ENCODE measurements at places on chromosomes 2 and 18.

DNA sequence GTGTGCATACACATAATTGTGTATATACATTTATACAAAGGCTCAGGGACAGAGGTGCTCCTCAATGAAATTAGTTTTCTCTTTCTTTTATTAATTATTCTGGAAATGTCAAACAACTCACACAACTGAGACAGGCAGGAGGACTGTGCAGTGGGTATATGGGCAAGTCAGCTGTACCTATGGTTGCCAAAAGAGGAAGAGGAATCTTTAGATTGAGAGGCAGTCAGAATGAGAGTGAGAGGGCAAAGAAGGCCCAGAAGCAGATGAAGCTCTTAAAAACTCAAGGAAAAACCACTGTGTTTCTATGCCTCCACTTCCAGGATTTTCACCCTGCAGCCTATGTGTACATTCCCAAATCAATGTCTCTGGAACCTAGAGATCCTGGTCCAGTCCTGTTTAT, 79.1 kb downstream of the CACNB4 start:
- no peak for DNase-seq

- no peak for DNase-seq
Measured at GRCh38 chr2:780581-780980, 103.4 kb upstream of the TMEM18 start.

- no peak for DNase-seq
Measured at GRCh38 chr2:232026910-232027309, 65.4 kb downstream of the DIS3L2 start.

- no peak for DNase-seq
Measured at GRCh38 chr18:10169814-10170213, 256.0 kb downstream of the VAPA start.

DNA sequence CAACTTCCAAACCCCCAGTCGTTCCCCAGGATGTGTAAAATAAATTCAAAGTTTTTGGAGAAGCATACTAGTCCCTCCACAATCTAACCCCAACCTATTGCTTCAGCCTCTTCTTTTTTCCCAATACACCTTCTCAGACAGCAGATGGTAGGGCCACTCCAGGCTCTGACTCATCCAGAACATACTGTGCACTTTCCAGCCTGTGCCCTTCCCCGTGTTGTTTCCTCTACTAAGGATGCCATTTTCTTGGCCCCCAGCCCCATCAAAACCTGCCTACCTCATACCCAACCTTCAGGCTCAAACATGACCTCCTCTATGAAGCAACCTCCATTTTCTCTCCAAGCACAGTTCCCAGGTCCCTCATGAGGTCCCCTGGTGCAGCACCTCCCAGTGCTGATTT, 669.3 kb downstream of the BCL11A start:
- DNase-seq: no peak

DNA sequence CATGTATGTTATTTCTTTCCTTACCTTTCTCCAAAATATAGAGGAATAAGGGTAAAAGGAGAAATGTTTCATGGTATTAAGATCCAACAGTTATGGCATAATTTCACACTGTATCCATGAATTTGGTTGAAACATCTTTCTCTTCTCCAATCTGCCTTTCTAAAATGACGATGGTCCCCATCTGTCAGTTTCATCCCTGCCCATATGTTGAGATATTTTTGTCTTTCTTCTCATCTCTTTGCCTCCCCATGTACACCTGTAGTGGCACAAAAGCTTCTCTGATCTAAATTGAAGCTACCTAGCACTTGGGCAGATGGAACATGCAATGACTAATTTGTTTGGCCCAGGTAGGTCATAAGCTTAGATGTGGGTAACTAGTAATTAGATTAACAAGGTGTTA, 90.7 kb upstream of the LRRTM1 start:
- no peak for DNase-seq

DNA sequence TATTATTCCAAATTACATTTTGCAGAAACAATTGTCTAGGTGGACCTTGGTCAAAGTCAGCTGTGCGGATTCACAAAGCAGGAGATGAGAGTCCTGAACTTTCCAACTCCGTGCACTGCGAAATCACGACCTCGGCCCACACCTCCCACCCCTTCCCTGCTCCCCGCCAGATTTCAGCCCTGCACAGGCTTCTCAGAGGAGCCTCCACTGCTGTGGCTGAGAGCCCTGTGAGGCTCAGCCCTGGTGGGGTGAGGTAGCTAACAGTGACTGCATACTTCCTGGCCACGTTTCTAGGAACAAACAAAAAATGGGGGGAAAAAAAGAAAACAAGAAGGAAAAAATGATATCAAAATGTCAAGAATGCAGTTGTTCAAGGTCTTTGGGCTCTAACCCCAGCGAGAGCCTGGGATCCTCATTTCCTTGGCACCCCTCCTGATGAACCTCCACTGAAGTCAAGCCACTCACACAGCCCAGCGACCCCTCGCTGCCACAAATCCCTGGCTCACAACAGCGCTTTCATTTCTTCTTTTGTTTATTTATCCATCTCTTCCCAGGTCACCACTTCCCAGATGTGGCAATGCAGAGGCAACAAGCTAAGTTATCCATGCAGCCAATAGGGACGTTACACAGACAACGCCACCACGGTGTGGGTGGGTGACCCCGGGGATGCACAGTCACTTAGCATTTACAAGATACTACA, 729.7 kb upstream of the ID2 start:
- DNase-seq: no peak

Measured in kidney epithelial cell (primary cell).